ENCODE measurements at places on chromosomes 2 and 18. TPM values are rescaled to one million over a fixed set of nuclear protein-coding genes. Genes with fewer than 3 reads are reported as not detected.

GRCh38 chr2:141020346-141020745 lies 1110.5 kb downstream of the LRP1B start:
- no peaks in the 10 kb centered on the region for H3K36me3 ChIP-seq
- H3K27ac ChIP-seq = no peak overlapping the region
- no peaks in the 10 kb centered on the region for H3K27me3 ChIP-seq
- no peak for DNase-seq
- no peaks in the 10 kb centered on the region for H3K4me1 ChIP-seq
- no peak overlapping the region for H3K4me3 ChIP-seq

GRCh38 chr2:222892321-222892720 lies 31.5 kb downstream of the ACSL3 start:
- no peak for DNase-seq
- H3K27ac ChIP-seq = no peak overlapping the region
- H3K36me3 ChIP-seq = peaks cover 3% of the 10 kb centered on the region
- no peak overlapping the region for H3K4me3 ChIP-seq
- H3K4me1 ChIP-seq = peaks cover 6% of the 10 kb centered on the region

GRCh38 chr2:25281522-25281921 lies 60.2 kb downstream of the DNMT3A start:
- no peak for DNase-seq
- peaks cover 68% of the 10 kb centered on the region for H3K36me3 ChIP-seq
- H3K4me1 ChIP-seq = peaks cover 42% of the 10 kb centered on the region
- H3K4me3 ChIP-seq = no peak overlapping the region

DNA sequence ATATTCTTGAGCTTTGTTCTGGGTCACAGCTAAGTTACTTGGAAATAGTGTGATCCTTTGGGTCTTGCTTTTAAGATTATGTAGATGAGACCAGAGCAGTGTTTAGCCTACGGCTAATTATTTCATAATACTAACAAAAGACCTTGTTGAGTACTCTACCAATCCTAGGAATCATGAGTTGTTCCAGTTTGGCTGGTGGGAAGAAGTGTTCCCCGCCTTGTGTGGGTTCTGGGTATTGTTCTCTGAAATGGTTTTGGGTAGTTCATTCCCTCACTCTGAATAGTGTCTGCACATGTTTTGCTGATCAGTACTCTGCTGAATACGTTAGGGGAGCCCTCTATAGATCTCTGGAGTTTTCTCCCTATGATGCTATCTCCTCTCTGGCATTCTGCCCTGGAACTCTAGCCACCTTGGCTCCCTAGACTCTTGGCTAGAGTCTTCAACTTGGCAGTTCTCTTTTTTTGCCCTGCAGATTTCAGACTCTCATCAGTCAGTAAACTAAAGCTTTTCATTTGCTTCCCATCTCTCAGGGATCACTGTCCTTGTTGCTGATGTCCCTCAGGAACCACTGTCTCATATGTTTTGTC lies 48.4 kb downstream of the NEMP2 start:
- DNase-seq = no peak
- peaks cover 64% of the 10 kb centered on the region for H3K36me3 ChIP-seq
- no peak overlapping the region for H3K27ac ChIP-seq
- H3K4me3 ChIP-seq = no peak overlapping the region
- no peaks in the 10 kb centered on the region for H3K27me3 ChIP-seq

GRCh38 chr18:35484034-35484433 lies 13.7 kb downstream of the INO80C start:
- peaks cover 14% of the 10 kb centered on the region for H3K4me1 ChIP-seq
- no peaks in the 10 kb centered on the region for H3K36me3 ChIP-seq
- no peak overlapping the region for H3K4me3 ChIP-seq
- no peak for DNase-seq
- H3K27ac ChIP-seq = no peak overlapping the region

DNA sequence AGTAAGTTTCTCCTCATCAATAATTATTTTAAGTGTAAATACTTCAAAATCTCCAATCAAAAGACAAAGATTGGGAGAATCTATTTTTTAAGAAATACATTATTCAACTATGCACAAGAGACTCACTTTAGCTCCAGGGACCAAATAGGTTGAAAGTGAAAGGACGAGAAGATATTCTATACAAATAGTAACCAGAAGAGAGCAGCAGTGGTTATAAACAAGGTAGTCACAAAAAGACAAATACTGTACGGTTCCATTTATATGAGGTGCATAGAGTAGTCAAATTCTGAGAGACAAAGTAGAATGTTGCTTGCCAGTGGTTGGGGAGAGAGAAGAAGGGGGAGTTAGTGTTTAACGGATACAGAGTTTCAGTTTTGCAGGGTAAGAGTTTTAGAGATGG lies 69.8 kb downstream of the POU3F3 start:
- H3K4me1 ChIP-seq = no peaks in the 10 kb centered on the region
- no peak for DNase-seq
- no peak overlapping the region for H3K4me3 ChIP-seq
- H3K27ac ChIP-seq = no peak overlapping the region
- peaks cover 3% of the 10 kb centered on the region for H3K27me3 ChIP-seq

DNA sequence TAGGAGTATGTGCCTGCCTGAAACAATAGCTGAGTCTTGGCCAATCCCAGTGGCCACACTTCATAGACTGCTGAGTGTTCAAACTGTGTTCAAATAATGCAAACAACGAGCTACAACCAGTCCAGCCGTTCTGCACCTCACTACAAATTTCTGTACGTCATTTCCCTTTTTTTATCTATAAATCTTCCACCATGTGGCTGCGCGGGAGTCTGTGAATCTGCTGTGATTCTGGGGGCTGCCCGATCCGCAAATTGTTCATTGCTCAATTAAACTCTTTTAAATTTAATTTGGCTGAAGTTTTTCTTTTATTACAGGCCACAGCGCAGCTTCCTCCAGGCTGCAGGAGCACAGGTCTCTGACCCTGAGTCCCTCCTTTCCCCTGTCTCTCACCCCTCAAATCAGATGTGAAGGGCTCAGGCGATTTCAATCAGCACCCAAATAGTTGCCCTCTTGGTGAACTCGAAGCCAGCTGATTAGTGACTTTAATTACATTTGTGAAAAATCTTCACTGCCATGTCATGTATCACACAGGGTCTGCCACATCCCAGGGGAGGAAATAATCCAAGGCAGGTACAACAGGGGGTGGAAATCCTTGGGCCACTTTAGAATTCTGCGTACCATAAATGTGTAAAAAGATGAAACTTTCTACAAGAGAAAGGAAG lies 145.6 kb downstream of the NDUFA10 start:
- peaks cover 8% of the 10 kb centered on the region for H3K27me3 ChIP-seq
- no peaks in the 10 kb centered on the region for H3K36me3 ChIP-seq
- no peak overlapping the region for H3K27ac ChIP-seq
- H3K4me3 ChIP-seq = no peak overlapping the region
- peaks cover 3% of the 10 kb centered on the region for H3K4me1 ChIP-seq
- no peak for DNase-seq

DNA sequence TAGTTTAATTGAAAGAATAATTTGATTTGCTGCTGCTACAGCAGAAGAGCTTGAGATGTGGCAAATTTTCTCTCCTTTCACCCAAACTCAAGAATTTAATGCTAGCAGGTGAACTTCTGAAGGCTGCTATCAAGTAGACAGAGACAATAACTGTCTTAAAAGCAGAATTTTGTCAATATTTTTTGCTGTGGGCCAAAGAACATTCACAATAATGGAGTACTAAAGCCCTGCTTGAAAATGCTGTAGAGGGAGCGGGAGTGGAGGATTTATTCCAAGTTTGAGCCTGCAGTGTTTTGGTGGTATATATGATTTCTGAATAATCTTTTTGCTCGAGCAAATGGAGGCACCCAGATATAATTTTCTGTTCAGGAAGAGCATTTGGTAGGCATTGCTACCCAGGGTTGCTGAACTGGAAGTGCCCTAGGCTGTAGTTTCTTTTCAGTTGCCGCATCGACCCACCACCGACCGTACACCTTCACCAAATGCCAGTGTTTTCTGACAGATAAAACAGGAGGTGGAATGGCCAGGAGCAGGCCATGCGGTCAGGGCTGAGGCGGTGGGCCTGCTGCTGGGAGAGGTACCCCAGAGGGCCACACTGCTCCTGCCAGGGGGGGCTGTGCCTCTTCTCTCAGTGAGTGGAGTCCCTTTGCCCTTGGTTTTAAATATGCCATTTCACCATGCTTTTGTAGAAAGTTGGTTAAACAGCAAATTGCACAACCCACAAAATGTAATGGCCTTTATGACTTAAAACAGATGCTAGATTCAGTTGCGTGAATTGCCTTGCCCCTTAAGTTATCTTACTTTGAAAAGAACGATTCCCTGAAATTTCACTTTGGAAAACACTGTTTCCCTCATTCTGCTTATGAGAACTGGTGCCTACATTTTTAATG lies 36.4 kb downstream of the TSHZ1 start:
- no peaks in the 10 kb centered on the region for H3K27me3 ChIP-seq
- H3K27ac ChIP-seq = peak overlapping the region; percentile 52
- DNase-seq = no peak

DNA sequence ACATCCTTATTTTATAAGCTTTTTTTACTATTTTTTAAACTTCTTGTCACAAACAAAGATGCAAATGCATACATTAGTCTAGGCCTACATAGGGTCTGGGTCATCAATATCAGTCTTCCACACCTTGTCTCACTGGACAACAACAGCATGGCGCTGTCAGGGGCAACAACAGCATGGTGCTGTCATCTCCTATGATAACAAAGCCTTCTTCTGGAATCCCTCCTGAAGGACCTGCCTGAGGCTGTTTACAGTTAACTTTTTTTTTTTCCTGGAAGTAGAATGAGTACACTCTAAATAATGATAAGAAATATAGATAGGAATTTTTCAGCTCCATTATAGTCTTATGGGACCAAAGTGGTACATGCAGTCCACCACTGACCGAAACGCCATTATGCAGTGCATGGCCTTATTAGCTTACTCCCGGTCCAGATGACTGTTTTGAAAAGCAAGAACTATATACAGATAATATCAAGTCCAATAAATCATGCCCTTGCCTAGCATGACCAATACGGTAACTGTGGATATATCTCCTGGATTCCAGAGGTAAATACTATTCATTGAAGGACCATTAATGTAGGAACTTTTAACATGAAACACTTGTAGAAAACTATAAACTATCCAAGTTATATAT lies 38.4 kb downstream of the TCF4 start:
- H3K4me3 ChIP-seq = no peak overlapping the region
- no peaks in the 10 kb centered on the region for H3K4me1 ChIP-seq
- DNase-seq = no peak
- H3K36me3 ChIP-seq = no peaks in the 10 kb centered on the region

GRCh38 chr2:224359569-224359968 lies 42.3 kb downstream of the FAM124B start:
- no peak for DNase-seq
- no peak overlapping the region for H3K4me3 ChIP-seq
- H3K27ac ChIP-seq = no peak overlapping the region
- H3K27me3 ChIP-seq = peaks cover 10% of the 10 kb centered on the region

ACOXL gene
- total RNA-seq = 1.4 TPM

SLC23A3 gene
- total RNA-seq = 1.9 TPM

XDH gene
- total RNA-seq = not detected
